Stimulated activated naive CD4-positive, alpha-beta T cell treated with Interleukin-2 at 50 U/mL for 16 hours (primary cell): ENCODE measurements at places on chromosomes 11 and 22.

- no peak for DNase-seq
Measured at GRCh38 chr11:57379732-57380131, 1.2 kb downstream of the PRG3 start.

GRCh38 chr11:105220121-105220520, 80.6 kb upstream of the CARD18 start:
- no peak for DNase-seq

GRCh38 chr11:83427943-83428342, 141.8 kb upstream of the CCDC90B start:
- no peak for DNase-seq

- DNase-seq: no peak
Measured at GRCh38 chr11:65008873-65009272, 5.1 kb upstream of the ARL2 start.

GRCh38 chr11:106389101-106389500, 311.6 kb downstream of the AASDHPPT start:
- DNase-seq: no peak

- DNase-seq: no peak
Measured at GRCh38 chr11:127875131-127875530, 712.2 kb downstream of the ETS1 start.

DNA sequence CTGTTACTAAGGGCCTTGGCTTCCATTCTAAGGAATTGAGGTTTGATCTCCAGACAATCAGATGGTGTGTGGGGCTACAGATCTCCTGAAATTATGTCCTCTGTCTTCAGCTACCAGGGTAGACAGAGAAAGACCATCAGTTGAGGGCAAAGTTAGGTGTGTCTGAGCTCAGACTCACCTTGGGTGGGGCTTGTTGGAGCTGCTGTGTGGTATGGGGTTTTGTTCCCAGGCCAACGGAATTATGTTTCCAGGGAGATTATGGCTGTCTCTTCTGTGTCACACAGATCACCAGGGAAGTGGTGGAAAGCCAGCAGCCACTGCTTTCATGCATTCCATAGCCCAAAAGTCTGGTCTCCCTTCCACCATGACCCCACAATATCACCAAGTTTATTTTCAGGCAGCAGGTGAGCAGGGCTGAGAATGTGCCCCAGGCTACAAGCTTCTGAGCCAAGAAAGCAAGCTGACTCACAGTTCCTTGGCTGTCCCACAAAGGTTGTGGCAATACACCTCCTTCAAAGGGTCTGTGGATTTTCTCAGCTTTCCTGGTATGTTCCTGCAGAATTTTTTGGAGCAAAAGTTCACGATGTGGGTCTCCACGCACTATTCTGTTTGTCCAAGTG, 714.9 kb downstream of the LUZP2 start:
- no peak for DNase-seq
